ENCODE measurements at places on chromosomes 16 and 17.

GRCh38 chr17:48549281-48549630, 4.3 kb upstream of the HOXB2 start:
- DNase-seq = no peak

- no peak for DNase-seq
These were observed 43.6 kb downstream of the NLRC5 start for GRCh38 chr16:57032931-57033330.

DNA sequence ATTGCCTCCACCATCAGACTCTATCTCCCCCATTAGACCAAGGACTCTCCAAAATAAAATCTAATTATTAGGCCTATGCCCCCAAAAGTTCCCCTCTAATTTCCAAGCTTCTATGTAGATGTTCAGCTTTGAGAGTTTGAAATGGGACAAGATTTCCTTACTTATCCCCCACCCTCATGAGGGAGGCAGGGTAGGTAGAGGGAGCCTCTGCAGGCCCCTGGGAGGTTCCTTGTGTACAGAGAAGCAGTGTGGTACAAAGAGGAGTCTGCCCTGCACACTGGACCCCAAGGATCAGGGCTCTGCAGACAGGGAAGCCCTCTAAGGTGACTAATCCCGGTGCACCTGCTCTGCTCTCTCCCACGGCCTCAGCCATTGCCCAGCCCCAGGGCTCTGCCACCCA, 2.5 kb downstream of the KRT17 start:
- DNase-seq = no peak

DNA sequence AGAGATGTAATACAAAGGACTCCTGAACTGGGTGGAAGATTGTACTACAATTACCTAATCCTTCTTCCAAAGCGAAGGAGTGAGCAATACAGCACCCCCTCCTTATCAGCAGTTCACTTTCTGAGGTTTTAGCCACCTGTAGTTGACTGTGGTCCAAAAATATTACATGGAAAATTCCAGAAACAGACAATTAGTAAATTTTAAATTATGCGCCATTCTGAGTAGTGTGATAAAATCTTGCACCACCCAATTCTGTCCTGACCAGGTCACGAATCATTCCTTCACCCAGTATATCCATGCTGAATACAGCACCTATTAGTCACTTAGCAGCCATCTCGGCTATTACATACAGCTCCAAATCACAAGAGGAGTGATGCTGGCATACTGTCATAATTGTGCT, 23.2 kb downstream of the VPS53 start:
- DNase-seq = peak; percentile 80

DNA sequence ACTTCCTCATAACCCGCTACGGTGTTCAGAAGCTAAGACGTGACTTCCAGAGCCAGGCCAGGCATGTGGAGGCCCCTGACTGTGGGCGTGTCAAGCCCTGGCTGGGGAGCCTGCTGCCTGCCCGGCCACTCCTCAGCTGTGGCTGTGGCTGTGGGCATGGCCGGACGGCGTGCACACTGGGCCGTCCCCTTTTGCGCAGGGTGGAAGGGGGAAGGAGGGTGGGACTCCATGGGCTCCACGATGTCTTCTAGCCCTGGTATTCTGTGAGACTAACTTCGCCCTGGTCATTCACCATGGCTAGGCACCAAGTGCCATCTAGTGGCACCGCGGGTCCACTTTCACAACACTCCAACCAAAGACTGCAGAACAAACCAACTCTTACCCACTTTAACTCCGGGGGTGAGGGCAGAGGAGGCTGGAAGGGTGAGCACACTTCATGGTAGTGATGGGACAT, 67.9 kb downstream of the N4BP1 start:
- DNase-seq = peak; percentile 56

DNA sequence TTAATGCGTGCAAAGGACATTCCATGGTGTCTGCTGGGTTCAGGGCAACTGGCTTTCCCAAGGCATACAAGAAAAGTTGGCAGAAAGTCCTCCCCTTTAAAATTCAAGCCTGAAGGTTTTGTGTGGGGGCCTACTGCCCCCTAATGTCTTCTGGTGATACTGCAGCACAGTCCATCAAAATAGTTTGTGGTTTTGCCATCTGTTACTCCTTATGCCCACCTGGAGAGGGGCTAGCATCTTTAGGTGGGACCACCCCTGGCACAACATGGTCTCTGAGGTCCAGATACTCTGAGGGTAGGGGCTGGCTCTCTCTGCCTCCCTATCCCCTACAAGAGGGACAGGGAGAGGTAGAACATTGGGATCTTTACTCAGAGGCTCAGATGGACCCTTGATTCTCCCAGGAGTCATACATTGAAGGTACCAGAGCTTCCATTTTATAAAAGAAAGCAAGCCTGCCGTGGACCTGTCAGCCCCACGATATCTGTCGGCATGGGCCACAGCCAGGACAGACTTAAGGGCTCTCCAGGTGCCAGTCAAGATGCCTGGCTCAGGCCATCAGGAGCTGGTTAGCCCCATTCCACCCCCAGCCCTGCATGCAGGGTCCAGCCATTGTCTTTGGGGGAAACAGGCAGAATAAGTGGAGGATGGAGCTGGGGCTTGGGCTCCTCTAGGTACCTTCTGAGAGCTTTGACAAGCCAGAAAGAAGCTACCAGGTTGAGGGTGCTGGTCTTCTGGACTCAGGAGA, 6.3 kb downstream of the ESRP2 start:
- peak; percentile 59 for DNase-seq

DNA sequence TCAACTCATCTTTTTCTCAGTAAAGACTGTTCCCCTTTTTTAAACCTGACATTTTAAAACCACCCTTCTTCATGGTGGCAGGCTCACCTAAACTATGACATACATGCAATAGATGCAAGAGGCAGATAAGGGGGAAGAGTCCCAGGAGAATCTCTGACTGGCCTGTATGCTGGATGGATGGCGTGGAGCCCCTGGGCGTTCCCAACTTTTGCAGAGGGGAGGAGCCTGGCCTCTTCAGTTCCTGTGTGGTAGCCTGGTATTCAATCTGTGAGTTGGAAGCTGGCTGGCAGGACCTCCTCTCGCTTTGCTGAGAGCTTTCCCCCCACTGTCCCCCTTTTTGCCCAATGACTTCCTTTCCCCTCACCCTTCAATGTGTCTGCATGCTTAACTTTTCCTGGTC, 217.6 kb upstream of the CA10 start:
- no peak for DNase-seq

DNA sequence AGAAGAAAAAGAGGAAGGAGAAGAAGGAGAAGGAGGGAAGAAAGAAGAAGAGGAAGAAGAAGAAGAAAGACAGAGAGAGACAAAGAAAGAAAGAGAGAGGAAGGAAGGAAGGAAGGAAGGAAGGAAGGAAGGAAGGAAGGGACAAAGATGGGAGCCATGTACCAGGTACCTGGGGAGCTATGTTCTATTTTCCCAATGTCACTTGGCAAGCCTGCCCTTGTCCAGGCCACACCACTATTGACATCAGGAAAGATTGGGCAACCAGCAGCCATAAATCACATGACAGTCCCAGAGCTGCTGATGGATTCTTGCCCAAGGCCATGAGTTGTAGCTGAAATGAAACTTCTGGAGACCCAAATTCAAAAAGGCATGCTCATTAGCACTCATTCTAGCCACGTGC, 2.7 kb upstream of the CES1 start:
- DNase-seq = no peak

DNA sequence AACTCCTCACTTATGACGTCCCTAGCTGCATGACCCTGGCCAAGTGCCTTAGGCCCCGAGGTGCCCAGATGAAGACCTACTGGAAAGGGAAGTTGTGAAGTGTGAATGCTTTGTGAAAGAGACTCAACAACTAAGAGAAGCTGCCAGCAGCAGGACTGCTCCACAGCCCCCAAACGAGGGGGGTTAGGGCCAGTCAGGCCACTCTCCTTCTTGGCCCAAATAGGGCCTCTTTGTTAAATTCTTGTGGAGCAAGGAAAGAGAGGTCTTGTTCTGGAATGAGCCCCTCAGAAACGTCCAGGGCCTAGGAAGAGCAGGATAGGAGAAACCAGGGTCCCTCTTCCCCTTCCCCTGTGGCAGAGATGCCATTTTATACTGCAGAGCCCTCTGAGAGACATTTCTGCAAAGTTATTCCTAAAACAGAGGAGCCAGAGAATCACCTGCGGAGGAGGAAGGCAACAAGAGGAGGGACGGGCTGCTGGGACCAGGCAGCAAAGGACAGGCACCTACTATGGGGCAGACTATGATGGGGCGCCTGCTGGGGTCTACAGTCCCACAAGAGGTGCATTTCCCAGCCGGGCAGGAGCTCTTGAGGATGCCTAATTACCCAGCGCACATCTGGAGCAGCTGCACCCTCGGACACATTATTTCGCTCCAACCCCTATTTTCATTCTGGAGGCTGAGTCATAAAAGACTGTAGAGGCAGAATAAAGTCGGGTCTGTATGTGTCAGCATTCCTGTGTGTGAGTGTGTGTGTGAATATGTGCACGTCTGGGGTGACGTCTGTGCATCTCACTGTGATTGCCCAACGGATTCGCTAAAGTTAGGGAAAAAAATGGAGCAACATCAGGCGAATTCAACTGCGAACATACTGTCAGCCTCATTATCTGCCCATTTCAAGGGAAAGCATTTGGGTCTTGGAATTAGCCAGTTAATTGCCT, 11.4 kb upstream of the HOXB9 start:
- DNase-seq = peak; percentile 95

DNA sequence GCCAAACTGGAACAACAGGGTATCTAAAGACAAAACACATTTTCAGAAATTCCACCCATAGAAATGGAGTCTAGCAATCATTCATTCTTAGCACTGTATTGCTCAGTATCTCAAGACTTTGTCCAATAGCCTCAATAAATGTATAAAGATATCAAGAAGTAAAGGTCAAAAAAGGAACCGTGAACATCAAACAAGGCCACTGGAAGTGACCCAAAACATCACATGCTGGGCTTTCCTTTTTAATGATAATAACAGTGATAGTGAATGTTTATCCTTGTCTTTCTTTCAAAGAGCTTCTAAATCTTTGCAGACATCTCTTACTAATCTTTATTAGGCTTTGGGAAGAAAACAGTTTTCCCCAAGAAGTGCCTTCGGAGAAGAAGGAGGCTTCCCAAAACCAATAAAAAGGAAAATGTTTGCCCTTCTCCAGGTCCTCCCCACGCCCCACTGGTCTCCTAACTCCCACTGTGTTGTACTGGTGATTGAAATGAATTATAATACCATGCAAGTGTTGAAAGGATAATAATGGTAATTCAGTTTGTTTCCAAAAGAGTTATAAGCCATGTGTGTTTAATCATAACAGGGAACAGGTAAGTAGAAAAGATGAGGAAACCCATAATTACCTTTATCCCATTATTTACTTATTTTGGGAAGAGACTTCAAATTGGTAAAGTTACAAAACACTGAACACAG, 18.6 kb downstream of the RNF43 start:
- DNase-seq = no peak

DNA sequence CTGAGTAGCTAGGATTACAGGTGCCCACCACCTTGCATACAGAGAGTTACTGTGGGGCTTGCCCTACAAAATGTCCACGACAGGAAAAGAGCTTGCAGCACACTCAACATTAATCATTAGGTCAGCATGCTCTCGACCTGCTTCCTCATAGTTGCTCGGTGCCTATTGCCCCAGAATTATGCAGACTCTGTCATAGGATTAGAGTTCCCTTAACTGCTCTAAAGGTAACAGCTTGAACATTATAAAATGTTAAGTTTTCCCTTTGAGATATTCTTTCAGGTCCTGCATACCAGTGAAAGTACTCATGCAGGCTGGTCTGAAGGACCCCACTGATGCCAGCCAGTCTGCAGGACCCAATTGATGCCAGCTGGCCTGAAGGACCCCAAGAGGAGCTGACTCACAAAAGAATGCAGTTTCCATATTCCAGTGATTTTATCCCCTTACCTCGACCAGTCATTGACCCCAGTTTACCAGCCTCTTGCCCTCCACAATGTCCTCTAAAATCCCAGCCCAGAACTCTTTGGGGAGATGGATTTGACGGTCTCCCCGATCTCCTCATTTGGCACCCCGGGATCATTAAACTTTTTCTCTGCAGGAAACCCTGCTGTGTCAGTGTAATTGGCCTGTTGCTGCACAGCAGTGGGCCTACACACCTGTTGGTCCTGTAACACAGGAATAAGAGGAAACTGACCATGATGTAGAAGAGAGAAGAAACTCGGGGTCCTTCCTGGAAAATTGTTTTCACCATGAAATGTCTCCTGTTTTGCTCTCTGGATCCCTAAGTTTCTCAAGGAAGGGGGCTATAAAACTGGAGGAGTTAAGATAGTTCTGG, 10.6 kb downstream of the ICAM2 start:
- no peak for DNase-seq

DNA sequence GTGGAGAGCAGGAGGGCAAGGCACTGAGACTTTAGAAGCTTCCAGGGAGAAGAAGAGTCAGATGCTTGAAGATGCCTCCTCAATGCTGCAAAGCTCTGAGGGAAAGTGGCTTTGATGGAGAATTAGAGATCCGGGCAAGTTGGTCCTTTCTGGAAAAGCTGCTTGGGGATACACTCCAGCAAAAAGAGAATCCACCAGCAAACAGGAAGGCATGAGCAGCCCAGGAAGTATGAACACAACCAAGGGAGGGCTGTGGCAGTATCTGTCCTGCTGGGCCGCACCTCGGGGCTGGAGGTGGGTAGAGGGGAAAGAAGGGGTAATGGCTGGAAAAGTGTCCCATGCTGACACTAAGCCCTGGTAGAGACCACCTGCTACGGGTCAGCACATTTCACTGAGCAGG, 5.3 kb downstream of the LMF1 start:
- no peak for DNase-seq

GRCh38 chr16:2398520-2398919, 30.7 kb upstream of the CCNF start:
- no peak for DNase-seq

DNA sequence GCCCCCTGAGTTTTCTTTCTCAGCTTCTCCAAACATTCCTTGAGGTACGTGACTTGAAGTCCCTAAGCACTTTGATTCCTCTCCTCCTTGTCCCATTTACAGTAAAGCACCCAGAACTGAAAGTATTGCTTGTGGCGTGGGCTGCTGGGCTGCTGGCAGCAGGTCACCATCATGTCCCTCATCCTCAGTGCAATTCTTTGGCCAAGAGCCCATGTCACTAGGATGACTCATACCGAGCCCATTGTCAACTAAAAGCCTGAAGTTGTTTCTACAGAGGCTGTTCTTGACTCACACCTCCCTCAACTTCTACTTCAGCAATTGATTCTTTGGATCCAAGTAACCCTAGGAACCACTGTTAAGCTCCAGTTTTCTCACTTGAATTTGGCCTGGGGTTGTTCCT, 54.3 kb downstream of the KPNA2 start:
- DNase-seq = no peak

GRCh38 chr17:2487306-2487705, 24.4 kb downstream of the METTL16 start:
- DNase-seq = no peak

All from fibroblast of skin of abdomen (primary cell).